GM10248 (cell line): ENCODE measurements at places on chromosomes 11 and 22.

DNA sequence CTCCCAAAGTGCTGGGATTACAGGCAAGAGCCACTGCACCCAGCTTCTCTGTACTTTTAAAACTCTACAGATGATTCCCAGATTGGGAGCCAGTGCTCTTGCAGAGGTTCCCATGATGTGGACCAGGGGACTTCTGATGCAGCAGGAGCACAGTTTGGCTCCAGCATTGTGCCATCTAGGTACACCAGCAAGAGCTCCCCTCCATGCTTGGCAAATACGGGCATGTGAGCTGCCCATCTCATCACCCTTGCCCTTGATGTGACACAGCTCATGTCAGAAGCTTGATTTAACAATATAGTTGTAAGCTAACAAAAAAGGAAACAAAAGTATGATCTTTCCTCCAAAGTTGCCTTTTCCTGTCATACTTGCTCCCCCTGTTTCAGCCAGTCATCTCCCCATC, 28.7 kb downstream of the SNU13 start:
- no peak for DNase-seq

DNA sequence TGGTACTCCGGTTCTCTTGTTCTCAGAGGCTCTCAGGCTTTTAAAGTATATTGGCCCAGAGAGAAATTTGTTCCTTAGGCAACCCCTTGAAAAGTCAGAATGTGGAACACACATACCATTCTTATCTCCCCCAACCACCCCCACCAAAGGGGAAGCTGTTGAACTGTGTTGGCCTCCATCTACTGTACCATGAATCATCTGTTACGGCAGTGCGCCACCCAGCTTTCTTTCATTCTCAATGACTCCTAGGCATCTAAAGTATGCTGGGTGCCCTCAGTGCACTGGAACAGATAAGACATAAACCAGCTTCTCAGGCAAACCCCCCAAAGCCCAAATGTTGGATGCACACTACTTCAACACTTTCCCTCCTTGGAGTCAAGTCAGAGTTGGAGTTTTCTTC, 696.2 kb upstream of the TENM4 start:
- no peak for DNase-seq

DNA sequence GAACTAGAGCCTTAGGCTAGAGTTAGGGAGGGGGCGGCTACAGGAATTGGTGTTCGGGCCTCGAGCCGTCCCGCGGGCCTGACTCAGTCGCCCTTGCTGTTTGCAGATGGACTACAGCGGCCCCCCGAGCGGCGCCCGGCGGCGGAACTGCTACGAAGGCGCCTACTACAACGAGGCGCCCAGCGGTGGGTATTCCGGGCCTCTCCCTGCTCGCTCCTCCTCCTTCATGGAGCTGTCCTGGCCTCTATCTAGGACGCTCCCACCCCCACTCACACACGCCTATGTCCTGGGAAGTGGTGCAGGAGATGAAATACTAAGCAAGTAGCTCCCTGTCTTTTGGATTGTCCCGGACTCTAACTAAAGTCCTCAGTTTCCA, 1.4 kb downstream of the MYOD1 start:
- DNase-seq = no peak

- DNase-seq = no peak
Measured at GRCh38 chr11:65630215-65630614, 7.7 kb upstream of the SIPA1 start.

- no peak for DNase-seq
Measured at GRCh38 chr11:2534134-2534956, 89.5 kb downstream of the KCNQ1 start.

GRCh38 chr11:46562527-46562926, 31.3 kb downstream of the AMBRA1 start:
- DNase-seq = no peak

GRCh38 chr11:35089666-35090065, 49.3 kb upstream of the CD44 start:
- DNase-seq = peak; percentile 64

GRCh38 chr11:94882931-94883330, 90.4 kb downstream of the CWC15 start:
- peak; percentile 3 for DNase-seq

GRCh38 chr22:46757104-46757503, 5.3 kb upstream of the TBC1D22A start:
- no peak for DNase-seq

- peak; percentile 100 for DNase-seq
Measured at GRCh38 chr11:60841797-60842667, at the start of gene CCDC86. TSS of gene CCDC86 (plus strand) at chr11:60842113. CDS start at chr11:60842125, 12 bp downstream.

GRCh38 chr11:11387622-11388305, 34.7 kb upstream of the CSNK2A3 start:
- DNase-seq = no peak

DNA sequence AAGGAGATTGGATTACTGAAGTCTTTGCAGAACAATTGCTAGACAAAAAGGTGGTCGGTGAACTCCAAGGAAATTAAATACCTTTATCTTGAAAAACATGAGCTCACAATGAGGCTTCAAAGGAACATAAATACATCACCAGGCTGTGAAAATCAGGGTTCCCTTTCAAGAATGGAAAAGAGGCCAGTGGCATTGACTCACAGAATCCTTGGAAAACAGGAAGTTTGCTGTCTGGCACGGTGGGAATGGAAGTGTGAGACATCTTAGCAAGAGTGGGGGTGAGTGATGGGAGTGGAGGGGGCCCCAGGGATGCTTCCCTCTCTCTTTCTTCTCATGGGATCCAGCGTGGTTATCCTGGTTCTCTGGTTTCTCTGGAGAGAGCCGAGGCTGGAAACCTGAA, 48.9 kb upstream of the TBCEL start:
- DNase-seq = no peak
